ENCODE measurements at places on chromosomes 7 and 10.

DNA sequence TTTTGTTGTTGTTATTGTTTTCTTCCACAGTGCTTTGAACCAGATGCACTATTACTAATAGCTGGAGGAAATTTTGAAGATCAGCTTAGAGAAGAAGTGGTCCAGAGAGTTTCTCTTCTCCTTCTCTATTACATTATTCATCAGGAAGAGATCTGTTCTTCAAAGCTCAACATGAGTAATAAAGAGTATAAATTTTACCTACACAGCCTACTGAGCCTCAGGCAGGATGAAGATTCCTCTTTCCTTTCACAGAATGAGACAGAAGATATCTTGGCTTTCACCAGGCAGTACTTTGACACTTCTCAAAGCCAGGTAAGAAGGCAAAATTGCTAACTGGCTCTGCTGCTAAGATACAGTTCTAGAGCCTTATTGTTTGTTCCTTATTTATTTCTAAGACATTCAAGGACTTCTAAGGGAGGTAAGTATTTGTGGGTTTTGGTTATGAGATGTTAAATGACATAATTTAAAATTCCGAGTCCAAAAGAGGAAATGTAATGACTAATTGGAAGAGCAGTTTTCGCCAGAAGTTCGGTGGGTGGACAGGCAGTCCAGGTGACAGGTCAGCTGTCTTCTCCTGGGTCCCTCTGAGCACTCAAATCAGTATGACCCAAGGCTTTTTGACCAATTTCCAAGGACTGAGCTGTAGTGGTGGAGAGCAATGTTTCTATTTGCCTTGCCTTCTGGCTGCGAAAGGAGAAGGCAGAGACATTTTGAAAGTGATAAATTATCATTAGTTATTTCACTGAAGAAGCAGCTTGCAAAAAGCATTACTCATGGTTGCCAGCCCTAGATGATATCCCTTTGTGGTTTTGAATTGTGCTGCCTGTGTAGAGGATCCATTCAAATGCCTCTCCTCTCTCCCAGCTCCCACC is 10.1 kb downstream of the SLC39A12 start:
- DNase-seq = no peak

DNA sequence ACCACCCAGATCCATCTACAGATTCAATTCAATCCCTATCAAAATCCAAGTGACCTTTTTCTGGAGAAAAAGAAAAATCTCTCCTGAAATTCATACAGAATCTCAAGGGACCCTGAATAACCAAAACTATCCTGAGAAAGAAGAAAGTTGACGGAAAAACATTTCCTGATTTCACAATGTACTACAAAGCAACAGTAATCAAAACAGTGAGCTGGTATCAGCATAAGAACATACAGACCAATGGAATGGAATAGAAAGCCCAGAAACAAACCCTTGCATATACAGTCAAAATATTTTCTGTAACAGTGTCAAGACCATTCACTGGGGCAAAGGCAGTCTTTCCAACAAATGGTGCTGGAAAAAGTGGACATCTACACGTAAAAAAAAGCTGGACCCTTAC is 89.9 kb downstream of the JMJD1C start:
- DNase-seq = no peak

DNA sequence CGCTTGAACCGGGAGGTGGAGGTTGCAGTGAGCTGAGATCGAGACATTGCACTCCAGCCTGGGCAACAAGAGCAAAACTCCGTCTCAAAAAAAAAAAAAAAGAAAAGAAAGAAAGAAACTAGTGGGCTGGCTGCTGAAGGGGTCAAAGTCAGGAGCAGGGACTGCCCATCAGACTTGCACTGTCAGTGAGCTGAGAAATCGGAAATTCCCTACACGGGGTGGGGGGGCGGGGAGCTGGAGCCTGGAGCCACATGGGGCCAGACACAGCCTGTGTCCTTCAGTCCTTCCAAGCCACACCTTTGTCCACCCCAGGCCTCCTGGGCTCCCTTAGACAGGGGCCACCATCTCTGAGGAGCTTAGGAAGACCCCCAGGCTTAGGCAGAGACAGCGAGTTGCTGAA is 34.5 kb downstream of the SRRM3 start:
- no peak for DNase-seq

- no peak for DNase-seq
These were observed 135.2 kb upstream of the DLX6 start for GRCh38 chr7:96870185-96870584.

- no peak for DNase-seq
These were observed 1.7 kb downstream of the ADAP1 start for GRCh38 chr7:952548-953441.

GRCh38 chr10:120466006-120466405 is 9.0 kb downstream of the PLPP4 start:
- no peak for DNase-seq

All from GM12864 (cell line).